Natural killer cell (primary cell): ENCODE measurements at places on chromosomes 2 and 18. TPM values are rescaled to one million over a fixed set of nuclear protein-coding genes. Genes with fewer than 3 reads are reported as not detected.

ATP8B1 gene
- not detected for total RNA-seq

DNA sequence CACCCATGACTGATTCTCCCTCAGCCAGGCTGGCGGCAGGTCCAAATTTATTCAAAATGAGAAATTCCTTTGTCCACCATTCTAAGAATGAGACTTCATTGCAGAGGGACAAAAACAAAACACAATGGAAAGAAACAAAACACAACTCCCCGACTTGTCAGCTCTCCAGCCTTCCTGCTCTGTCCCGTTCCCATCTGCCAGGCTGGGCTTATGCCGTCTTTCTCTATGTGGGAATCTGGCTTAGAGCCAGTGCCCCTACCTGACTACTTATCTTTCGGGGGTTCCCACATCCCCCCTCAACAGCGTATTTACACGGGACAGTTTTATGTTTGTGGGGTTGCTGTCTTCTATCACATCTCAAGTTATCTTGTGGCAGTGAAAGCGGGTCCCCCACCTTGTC is 13.8 kb downstream of the CELF4 start:
- no peaks in the 10 kb centered on the region for H3K36me3 ChIP-seq
- no peak overlapping the region for H3K4me3 ChIP-seq
- H3K27me3 ChIP-seq: no peaks in the 10 kb centered on the region
- H3K27ac ChIP-seq: no peak overlapping the region

SOWAHC gene
- total RNA-seq: 0.32 TPM

LBX2 gene
- total RNA-seq: 1.8 TPM

- no peaks in the 10 kb centered on the region for H3K36me3 ChIP-seq
- H3K4me3 ChIP-seq: no peak overlapping the region
- no peak overlapping the region for H3K27ac ChIP-seq
Measured at GRCh38 chr2:73904952-73905351, 12.1 kb downstream of the ACTG2 start.

GRCh38 chr2:210671065-210671464 is 114.7 kb downstream of the CPS1 start:
- H3K36me3 ChIP-seq: no peaks in the 10 kb centered on the region
- H3K27me3 ChIP-seq: no peaks in the 10 kb centered on the region
- no peak for DNase-seq
- no peak overlapping the region for H3K4me3 ChIP-seq
- H3K27ac ChIP-seq: no peak overlapping the region

- no peaks in the 10 kb centered on the region for H3K36me3 ChIP-seq
- no peak overlapping the region for H3K4me3 ChIP-seq
- no peak for DNase-seq
- no peaks in the 10 kb centered on the region for H3K27me3 ChIP-seq
- H3K4me1 ChIP-seq: no peaks in the 10 kb centered on the region
Measured at GRCh38 chr18:49625021-49625691, 63.3 kb downstream of the LIPG start.

- peaks cover 40% of the 10 kb centered on the region for H3K4me1 ChIP-seq
- H3K4me3 ChIP-seq: peak overlapping the region; percentile 46
- no peaks in the 10 kb centered on the region for H3K36me3 ChIP-seq
- DNase-seq: peak; percentile 74
Measured at GRCh38 chr2:19362094-19362754, 3.8 kb upstream of the OSR1 start.

DNA sequence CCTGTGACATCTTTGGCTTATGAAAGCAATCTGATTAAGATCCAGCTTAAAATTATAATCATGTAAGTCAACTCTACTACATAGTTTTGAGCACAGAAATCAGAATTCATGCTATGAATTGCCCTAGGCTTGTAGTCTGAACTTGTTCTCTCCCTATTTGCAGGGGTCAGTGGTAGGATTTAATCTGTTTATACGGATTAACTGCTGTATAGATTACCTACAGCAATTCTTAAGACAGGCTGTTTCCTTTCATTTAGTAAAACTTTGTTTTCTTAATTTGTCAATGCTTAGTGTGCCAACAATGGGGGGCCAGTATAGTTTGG is 287.9 kb downstream of the PDE11A start:
- no peaks in the 10 kb centered on the region for H3K36me3 ChIP-seq
- H3K4me3 ChIP-seq: no peak overlapping the region
- no peak for DNase-seq
- no peaks in the 10 kb centered on the region for H3K27me3 ChIP-seq

DNA sequence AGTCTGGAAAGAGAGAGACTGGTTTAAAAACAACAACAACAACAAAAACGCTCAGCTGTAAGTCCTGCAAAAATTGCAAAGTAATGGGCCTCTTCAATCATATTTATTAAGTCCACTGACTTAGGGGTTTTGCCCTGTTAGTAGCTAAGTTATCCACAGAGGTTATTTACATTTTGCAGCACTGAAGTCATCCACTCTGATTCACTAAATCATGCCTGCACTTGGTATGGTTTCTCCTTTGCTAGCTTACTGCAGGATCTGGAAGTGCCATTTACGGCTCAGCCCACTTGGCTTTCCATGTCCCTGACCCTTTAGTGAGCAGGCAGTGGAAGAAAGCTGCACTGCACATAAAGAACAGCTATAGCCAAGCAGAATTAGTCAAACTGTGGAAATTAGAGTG is 484.4 kb downstream of the NRXN1 start:
- H3K4me1 ChIP-seq: no peaks in the 10 kb centered on the region
- H3K36me3 ChIP-seq: no peaks in the 10 kb centered on the region

KCNIP3 gene
- 0.52 TPM for total RNA-seq

CGREF1 gene
- total RNA-seq: not detected

DNA sequence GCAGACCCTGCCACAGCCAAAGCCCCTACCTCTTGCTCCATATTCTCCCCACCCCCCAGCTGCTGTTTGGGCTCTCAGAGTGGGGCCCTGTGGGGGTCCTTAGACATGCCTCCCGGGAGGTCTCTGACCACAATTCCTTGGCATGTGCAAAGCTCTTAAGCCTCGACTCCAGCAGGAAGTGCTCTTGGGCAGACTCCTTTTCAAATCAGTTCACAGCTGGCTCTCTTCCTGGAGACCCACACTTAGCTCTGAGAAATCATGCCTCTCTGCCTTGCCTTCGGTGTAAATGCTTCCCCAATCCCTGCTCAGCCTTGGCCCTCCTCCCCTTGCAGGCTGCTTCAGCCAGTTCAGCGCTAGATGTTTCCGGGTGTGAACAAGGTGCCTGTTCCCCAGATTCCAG is 46.9 kb downstream of the NGEF start:
- H3K4me1 ChIP-seq: no peaks in the 10 kb centered on the region
- DNase-seq: no peak
- no peak overlapping the region for H3K4me3 ChIP-seq
- H3K27me3 ChIP-seq: no peaks in the 10 kb centered on the region

FSHR gene
- not detected for total RNA-seq

DNA sequence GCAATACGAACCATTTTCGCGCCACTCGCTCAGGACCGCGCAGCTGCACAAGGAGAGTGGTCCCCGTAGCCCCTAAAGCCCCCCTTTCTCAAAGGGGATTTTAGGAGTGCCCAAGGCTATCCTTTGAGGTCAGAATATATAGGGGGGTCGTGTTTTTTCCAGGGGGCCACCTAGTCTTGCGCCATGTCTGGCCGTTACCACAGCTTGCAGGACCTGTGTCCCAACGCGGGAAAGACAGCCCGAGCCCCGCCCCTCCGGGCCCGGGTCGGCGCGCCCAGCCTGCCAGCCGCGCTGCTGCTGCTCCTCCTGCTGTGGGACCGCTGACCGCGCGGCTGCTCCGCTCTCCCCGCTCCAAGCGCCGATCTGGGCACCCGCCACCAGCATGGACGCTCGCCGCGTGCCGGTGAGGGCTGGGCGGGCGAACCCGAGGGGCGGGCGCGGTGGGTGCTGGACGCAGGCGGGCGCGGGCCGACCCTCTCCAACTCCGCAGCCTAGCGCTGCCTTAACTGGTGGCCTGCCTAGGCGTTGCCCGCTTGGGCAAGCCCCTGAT is at the start of gene CDCA7:
Gene CDCA7 (plus strand): TSS at position 291 of the 550 bp plus-strand sequence. CDS start 92 bp downstream, at position 383.
- no peak within 1 kb of the TSS for H3K27ac ChIP-seq
- no peaks in the 10 kb centered on the region for H3K36me3 ChIP-seq
- peaks cover 13% of the 10 kb centered on the region for H3K27me3 ChIP-seq
- peaks cover 11% of the 10 kb centered on the region for H3K4me1 ChIP-seq
- peak; percentile 58 for DNase-seq

TBR1 gene
- total RNA-seq: not detected

DNA sequence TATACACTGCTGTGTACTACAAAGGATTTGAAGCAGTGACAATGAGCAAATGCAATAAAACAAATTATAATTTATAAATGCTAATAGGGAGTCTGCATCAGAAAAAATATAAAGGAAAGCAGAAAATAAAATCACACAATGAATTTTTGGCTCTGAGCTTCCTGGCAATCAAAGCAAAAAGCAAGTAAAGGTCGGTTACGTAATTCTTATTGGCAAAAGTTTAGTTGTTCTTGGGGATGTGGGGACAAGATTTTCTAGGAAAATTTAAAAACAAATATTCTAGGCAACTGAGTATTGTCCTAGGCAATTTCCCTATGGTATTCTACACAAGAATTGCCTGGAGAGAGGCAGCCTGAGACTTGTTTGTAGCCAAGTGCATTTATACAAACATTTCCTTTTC is 1.8 kb downstream of the ORC2 start:
- peaks cover 11% of the 10 kb centered on the region for H3K36me3 ChIP-seq
- H3K4me1 ChIP-seq: peaks cover 8% of the 10 kb centered on the region
- no peak for DNase-seq
- H3K4me3 ChIP-seq: no peak overlapping the region
- no peaks in the 10 kb centered on the region for H3K27me3 ChIP-seq
- no peak overlapping the region for H3K27ac ChIP-seq

SLC5A7 gene
- total RNA-seq: not detected

GRCh38 chr2:159895258-159896065 is 97.5 kb upstream of the CD302 start:
- DNase-seq: peak; percentile 25
- no peak overlapping the region for H3K4me3 ChIP-seq
- H3K27ac ChIP-seq: no peak overlapping the region
- H3K36me3 ChIP-seq: peaks cover 19% of the 10 kb centered on the region

DNA sequence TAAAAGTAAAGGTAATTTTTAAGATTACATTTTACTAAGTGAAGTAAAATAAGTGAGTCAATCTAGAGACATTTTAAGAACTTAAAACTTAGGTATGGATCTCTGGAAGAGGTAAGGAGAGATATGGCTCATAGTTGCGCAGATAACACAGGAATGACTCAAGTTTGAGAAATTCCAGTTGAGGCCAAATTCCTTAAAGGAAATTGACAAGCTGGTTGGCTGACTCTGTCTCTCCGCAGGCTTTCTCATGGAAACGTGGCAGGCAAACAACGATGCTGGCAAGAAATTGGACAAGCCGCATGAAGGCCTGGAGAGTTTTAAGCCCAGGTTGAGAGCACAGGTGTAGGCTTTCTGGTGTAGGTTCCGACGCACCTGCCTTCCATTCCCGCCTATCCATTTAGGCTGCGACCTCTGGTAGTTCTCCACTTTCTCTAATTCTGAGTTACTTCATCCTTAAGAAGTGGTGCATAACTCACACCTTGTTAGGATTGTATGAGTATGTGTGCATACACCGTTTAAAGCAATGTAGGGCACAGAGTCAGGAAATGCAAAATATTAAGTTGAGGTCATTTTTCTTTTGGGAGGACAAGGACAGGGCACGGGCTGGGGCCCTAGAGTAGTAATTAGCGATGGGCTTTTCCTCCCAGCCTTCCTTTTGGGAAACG is 589 bp upstream of the DAW1 start:
- DNase-seq: no peak
- no peak overlapping the region for H3K4me3 ChIP-seq
- H3K27me3 ChIP-seq: peaks cover 5% of the 10 kb centered on the region
- H3K4me1 ChIP-seq: no peaks in the 10 kb centered on the region
- H3K36me3 ChIP-seq: no peaks in the 10 kb centered on the region

DNA sequence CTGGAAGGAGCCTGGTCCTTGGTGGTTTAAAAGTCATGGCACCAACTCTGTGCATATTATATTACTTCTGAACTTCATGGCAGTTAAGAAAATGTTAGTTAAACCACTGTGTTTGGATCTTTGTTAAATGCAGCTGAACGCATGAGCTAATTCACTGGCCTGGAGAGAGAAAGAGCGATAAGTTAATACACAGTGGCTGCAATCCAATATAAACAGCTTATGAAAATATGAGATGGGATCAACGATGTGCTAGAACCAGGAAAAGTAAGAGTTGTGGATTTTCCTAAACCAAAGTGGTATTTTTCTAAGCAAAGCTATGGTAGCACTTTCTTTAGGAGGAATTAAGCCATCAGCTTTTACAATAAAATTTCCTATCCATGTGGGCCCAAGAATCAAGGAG is 326.7 kb downstream of the MTX2 start:
- no peak overlapping the region for H3K4me3 ChIP-seq
- H3K36me3 ChIP-seq: no peaks in the 10 kb centered on the region
- DNase-seq: no peak
- peaks cover 2% of the 10 kb centered on the region for H3K27me3 ChIP-seq
